Vagina (tissue), 2 donors: ENCODE measurements at places on chromosomes 6 and 20.

DNA sequence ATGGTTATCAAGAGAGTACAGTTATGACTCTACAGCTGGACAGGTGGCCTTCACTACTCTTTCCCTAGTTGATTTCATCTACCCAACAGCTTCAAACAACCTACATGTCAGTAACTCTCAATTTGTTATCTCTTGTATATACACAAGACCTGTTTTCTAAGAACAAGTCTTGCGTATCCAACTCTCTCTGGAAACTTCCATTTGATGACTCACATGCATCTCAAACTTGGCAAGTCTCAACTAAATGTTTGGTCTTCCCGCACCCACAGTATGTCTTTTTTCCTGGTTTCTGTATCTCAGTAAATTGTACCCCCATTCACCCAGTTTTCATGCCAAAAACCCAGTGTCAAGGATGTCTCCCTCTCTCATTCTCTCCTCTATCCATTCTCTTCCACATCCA, 97.7 kb downstream of the BTBD9 start:
- DNase-seq, result no peak

- no peak for DNase-seq
These were observed 89.3 kb downstream of the HAO1 start for GRCh38 chr20:7850775-7851490.

DNA sequence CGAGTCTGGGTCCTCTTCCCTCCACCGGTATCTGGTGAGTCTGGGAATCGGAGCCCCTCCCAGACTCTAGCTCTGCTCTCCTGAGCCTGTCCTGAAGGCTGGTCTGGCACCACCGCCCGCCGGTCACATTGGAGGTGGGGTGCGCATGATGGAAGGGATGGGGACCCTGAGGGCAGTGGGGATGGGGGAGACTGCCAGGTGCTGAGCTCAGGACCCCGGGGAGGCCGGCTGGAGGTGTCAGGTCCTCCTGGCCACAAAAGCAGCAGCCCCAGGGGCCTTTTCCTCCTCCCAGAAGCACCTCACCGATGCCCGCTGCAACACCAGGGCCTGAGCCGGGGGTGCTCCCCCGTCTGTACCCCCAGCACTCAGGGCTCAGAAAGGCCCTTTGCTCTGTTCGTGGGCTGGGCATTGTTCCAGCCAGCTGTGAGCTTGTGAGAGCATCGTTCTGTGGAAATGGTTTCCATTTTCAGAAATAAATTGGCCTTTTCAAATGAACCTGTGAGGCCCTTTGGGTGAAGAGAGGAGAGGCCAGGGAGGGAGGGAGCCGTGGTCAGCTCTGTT, 2.5 kb upstream of the NPBWR2 start:
- DNase-seq, result no peak

DNA sequence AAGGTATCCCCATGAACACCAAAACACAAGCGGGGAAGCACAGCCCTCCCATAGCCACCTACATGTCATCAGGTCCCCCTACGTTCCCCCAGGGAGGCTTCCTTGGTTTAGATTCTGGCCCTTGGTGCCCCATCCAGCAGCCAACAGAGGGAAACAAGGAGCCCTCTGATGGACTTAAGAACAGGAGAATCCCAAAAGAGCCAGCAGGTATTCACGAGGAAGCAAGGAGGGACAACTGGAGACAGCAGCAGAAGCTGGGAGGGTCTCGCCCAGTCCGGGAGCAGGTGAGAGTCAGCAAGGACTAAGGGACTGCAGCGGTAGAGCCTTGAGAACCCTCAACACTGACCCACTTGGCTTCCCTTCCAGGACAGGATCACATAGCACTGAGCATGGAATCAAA, 58.4 kb upstream of the TOP1 start:
- DNase-seq, result no peak

DNA sequence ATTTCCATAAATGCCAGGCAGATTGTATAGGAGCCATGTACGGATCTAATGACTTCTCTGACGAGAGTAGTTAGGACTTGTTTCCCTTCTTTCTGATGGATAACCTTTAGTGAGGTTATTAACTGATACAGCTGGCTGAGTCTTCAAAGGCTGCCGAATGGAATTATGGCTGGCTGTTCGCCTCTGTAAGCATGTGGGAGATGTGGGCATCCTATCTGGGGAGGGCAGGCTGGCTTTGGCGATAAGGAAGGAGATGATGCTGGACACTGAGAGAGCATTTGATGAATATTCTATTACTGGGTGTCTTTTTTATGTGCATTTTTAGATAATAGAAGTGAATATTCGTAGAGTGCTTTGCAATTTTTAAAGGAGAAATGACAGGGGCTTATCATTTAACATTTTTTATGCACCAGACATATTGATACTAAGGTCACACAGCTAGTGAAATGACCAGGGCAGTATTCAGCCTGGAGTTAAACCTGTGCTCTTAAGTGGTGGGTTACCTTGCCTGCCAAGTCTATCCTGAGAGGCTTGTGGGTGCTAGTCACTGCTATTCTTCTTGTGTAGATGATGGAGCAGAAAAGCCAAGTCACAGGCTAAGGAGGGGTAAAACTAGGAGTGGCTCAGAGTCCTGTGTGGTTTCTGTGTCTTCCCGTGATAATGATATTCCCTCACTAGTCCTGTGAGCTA, 3.1 kb downstream of the PBOV1 start:
- no peak for DNase-seq

DNA sequence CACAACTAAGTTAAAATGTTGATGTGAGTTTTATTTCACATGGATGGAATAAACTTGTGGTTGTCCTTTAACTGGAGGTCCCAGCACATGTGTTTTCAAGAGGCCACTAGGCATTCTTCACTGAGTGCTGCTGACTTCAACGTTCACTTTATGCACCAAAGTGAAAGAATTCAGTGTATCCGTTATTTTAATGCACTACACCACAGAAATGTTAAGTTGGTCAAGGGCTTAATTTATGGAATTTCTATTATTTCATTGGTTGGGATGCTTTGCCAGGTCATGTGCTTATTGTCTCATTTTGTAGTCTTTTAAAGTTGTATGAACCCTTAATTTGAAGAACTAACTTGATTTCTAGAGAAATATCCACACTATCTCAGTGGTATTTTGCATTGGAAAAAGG, 106.4 kb downstream of the PPP1R14C start:
- no peak for DNase-seq

DNA sequence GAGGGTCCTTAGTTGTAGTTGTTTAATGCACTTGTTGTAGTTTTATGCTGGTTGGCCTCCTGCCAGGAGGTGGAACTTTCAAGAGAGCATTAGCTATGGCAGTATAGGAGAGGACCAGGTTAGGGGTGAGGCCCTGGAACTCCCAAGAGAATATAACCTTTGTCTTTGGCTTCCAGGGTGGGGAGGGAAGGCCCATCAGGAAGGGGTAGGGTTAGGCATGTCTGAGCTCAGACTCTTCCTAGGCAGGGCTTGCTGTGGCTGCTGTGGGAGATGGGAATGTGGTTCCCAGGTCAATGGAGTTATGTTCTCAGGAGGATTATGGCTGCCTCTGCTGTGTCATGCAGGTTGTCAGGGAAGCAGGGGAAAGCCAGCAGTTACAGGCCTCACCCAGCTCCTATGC, 20.0 kb upstream of the GABRR1 start:
- DNase-seq, result no peak

GRCh38 chr6:7998103-7998725, 66.0 kb downstream of the BLOC1S5 start:
- no peak for DNase-seq

DNA sequence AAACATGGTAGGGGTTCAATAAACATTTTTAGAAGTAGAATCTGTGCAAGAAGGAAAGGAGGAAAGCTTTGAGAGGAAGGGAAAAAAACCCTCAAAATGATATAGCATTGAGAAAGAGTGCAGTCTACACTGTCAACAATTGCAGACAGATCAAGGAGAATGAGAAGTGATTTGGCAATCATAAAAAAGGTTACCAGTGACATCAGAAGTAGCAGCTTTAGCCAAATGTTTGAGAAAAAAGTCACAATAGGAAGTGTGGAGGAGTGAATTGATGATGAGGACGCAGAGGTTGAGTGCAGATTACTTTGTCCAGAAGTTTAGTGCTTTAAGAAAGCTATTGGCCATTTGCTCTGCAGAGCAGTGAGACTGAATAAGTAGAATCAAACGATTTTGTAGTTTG, 155.0 kb downstream of the GJA1 start:
- DNase-seq, result no peak

DNA sequence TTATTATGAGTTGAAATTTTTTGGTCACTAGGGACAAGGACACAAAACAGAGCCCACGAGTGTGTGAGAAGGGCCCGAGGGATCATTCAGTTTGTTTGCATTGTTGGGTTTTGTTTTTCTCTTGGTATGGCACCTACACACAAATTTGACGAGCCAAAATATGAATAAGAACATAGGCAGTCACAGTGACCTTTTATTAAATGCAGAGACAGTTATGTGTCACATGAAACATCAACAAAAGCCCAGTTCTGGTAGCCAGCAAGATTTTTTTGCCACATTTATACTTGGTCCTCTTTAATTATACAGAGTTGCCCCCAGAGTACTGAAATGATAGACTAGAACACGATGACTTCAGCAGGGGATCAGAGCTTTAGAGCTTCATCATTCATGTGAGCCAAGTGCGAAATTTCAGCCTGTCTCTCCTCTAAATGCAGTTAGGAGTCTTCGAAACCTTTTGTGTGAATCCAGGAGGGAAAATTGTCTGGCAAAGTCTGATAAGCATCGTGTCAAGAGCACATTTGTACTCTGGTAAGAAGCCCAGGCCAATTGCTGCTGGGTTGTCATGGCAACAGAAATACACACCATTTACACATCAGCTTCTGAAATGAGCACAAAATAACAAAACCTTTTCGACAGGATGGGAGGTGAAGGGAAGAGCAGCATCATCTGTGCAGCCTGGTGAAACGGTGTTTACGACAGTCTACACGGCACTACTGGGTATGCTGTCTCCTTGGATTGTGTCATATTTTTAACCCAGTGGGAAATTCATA, 79.2 kb upstream of the RIPOR2 start:
- no peak for DNase-seq

DNA sequence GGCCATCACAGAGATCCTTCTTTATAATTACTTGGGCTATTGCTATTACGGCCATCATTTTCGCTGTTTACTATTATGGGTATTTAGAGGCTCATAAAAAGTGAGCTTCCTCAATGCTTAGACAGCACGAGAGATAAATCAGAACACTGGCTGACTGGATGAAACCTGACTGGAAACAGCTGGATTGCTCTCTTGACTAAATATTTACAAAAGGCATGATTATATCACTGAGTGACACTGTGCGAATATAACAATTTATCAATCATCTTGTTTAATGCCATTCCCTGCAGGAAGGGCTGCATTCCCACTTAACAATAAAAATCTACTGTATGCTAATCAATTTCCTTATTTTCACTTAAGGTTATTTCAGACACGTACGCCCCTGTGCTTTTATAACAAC, 260.1 kb upstream of the ARID1B start:
- DNase-seq, result no peak
